ENCODE measurements at places on chromosomes 3 and 15.

GRCh38 chr3:13874891-13875290 is 5.0 kb downstream of the WNT7A start:
- DNase-seq = no peak

DNA sequence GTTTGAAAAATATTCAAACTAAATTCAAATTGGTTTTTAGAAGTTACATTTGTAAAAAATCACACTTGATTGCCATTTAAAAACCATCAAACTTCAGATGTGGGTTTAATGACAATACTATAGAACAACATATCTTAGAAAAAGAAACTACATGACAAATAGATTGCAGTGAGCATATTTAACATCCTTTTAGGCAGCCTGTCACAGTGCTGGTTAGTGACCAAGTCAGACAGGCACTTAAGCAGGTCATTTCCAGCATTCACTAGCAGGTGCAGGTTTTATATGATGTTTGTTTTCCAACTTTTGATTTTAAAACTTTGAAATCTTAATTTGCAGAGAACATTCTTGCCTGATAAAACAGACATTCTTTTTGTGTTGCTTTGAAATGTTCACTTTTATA is 115.7 kb downstream of the MBNL1 start:
- no peak for DNase-seq

GRCh38 chr3:61955483-61955882 is 394.1 kb downstream of the PTPRG start:
- no peak for DNase-seq

- DNase-seq = peak; percentile 66
These were observed 13.9 kb downstream of the PRR23E start for GRCh38 chr3:127206611-127207516.

GRCh38 chr3:30790150-30790549 is 104.3 kb downstream of the GADL1 start:
- no peak for DNase-seq

- DNase-seq = no peak
These were observed 585.6 kb downstream of the TBL1XR1 start for GRCh38 chr3:176611703-176612102.
